ENCODE measurements at places on chromosomes 12 and 14.
A peak's percentile ranks its signal among the peaks of the same experiment; 100 is the strongest.

- no peak for DNase-seq
Observed at GRCh38 chr12:49923880-49924556, 20.3 kb upstream of the FAIM2 start.

GRCh38 chr14:75984674-75985073 is 889 bp upstream of the IFT43 start:
- DNase-seq: no peak

DNA sequence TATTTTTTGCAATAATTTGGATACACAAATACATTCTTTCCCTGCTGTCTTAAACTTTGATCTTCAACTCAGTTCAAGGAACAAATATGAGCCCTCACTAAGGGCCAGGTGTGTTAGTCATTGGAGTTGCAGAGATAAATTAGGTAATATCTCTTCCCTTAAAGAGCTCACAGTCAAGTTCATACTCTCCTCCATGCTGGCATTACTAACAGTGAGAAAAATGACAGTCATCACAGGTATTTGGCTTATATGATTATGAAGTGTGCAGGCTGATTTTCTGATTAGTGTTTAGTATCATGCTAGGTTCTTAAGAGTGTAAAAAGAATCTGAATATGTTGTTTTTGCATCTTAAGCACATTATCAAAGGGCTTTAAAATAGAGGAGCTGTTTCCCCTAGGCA is 594.7 kb downstream of the CCER1 start:
- no peak for DNase-seq

DNA sequence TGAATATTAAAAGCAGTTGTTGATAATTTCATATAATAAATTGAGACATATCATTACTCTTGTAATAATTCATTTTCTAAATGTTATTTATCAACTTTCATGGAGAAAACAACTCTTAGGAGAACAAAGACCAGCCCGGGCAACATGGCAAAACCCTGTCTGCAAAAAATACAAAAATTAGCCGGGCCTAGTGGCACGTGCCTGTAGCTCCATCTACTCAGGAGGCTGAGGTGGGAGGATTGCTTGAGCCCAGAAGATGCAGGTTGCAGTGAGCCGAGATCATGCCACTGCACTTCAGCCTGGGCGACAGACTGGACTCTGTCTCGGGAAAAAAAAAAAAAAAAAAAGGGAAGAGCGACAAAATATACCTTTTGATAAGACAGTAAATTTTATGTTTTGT is 21.2 kb downstream of the SLC35E3 start:
- DNase-seq: no peak

DNA sequence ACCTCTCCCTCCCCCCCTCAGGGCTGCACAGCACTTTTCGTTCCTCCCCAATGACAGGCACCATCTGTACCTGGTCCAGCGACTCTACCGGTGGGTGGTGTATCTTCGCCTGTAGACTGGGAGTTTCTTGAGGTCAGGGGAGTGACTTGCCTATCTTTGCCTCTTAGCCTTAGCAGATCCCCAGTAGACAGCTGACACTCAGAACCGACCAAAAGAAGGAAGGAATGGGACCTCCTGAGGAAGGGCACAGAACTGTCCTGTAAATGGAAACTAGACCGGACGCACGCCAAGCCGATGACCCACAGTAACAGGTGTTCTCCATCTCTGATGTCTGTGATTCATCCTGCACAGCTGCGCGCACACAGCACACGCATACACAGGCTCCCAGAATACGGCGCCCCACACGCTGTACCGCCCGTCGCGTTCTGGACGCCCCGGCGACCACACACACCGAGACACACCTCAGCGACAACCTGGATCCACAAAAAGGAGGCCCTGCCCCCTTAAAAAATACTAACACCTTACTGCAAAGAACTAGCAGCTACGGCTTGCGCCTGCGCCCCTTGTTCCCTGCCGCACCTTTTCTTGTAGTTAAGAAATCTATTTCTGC is 673 bp upstream of the TTC9 start:
- peak; percentile 31 for DNase-seq

- no peak for DNase-seq
Observed at GRCh38 chr12:53217051-53217930, 10.2 kb upstream of the ITGB7 start.

DNA sequence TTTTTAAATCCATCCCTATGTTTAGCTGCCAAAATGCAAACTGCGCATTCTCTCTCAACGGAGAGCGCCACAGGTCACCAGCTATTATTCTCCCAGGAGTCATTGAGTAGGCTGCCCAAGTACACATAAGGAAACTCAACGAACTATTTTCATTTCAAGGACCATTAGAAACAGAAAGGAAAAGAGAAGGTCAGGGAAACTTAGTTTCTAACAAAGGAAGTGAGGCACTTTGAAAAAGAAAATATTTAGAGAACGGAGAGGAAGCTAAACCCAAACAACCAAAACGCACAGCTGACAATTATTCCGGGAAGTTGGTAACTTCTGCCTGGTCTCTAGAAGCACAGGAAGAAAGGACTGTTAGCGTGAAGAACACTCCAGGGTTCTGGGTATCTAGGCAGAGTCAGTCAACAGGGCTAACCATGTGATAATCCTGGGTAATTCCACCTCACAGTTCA is 23.5 kb downstream of the GPHB5 start:
- DNase-seq: no peak

DNA sequence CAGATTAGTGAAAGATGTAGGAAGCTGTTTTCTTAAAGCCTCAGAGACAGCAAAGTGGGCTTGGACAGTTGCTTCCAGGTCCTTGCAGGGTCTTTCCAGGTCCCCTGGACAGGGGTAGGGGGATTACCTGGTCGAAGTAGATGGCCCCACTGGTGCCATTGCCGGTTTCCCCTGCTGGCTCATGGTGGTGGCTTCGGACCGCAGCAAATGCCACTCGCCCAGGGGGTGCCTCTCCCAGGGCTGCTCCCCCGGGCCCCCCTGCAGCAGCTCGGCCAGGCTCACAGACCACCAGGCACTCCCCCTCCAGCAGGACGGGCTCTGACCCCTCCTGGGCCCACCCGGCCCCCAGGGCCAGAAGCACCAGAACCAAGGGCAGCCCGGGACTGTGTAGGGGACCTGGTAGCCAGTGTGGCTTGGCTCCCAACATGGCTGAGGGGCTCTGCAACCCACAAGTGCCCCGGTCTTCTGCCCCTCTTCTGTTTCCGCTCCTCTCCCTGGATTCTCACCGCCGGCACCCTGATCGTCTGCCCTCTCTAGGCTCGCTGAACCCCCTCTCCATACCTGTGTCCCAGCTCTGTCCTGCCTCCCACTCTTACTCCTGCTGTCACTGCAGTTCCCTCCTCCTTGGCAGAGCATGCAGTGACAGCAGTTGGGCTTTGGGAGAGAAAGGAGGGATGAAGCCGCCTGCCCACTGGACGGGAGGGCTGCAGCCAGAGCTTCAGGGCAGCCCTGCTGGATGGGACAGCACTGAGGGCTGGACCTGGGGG is 657 bp downstream of the CBLN3 start:
- DNase-seq: no peak

DNA sequence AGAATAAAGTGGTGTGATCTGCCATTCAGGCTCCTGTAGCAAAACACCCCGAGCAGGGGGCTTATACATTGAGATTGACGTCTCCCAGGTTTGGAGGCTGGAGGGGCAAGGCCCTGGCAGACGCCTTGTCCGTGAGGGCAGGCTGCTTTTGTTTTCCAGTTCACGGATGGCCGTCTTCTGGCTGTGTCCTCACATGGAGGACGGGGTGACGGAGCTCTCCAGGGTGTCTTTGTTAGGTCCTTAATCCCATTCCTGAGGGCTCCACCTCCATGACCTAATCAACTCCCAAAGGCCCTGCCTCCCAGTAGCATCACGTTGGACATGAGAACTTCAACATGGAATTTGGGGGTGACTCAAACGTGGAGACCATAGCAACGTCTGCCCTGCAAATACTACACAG is 147.7 kb downstream of the KIF26A start:
- no peak for DNase-seq

DNA sequence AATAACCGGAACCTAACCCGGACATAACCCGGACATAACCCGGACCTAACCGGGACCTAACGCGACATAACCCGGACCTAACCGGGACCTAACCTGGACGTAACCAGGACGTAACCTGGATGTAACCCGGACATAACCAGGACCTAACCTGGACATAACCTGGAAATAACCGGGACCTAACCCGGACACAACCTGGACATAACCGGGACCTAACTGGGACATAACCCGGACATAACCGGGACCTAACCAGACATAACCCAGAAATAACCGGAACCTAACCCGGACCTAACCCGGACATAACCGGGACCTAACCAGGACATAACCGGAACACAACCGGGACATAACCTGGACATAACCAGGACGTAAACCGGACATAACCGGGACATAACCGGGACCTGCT is 6.7 kb upstream of the FBRSL1 start:
- DNase-seq: no peak

DNA sequence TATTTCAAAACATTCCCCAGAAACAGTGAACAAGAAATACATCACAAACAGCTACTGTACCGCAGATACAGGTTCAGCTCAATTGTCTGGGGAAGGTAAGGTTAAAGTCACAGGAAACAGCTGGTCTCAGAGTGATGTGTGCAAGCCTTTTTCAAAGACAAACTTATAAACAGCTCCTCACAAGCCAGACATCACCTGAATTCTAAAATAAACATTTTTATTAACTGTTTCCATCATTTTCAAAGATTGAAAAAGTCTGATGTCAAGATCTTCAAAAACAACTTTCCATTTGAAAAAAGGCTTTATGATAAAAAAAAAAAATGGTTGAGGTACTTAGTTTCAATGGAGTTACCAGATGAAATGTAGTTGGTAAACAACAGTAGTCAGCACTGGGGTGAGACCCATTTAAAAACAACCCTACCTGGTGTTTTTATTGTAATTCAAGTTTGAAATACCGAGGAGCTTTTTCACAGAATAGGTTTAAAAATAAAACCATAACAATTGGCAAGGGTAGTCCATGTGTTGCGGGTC is 4.0 kb downstream of the BTG1 start:
- DNase-seq: no peak

DNA sequence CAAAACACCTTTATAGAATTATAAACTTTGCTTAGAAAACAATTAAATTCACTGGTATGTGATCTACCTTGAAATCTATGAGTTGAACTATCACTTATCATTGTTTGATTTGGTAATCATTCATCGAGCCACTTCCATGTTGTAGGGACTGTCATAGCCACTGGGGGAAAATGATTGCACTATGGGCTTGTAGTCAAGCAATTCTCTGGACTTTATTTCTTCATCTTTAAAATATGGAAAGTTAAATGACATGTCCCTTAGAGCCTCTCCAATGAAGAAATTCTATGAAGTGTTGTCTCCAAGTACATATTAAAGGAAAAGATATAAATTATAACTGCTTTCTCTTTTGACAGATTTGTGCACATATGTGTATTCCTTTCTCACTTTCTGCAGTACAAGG is 97.3 kb downstream of the NELL2 start:
- no peak for DNase-seq

GRCh38 chr12:12800406-12801180 is 12.6 kb upstream of the DDX47 start:
- DNase-seq: no peak

GRCh38 chr12:57693659-57694458 is at the start of gene OS9:
Gene OS9 (plus strand): TSS chr12:57694132. CDS start chr12:57694162, 30 bp downstream.
- peak; percentile 88 for DNase-seq

- DNase-seq: no peak
Observed at GRCh38 chr12:123726244-123726643, 14.1 kb downstream of the ATP6V0A2 start.

DNA sequence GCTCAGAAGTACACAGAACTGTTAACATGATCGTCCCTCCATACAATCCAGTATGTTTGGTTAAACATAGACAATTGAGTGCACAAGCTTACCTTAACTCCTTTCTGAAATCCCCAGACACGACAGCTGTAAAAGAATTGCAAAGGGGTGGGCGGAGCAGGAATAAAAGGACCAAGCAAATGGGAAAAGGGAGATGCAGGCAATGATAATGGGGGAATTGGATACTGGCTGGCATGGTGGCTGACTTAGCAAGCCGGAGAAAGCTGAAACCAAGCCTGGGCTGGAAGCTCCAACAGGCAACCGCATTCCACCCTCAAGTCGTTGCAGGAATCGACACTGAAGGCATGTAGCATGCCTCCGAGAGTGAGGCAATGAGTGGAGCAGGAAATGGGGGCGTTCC is 96.8 kb upstream of the TMEM132C start:
- no peak for DNase-seq

DNA sequence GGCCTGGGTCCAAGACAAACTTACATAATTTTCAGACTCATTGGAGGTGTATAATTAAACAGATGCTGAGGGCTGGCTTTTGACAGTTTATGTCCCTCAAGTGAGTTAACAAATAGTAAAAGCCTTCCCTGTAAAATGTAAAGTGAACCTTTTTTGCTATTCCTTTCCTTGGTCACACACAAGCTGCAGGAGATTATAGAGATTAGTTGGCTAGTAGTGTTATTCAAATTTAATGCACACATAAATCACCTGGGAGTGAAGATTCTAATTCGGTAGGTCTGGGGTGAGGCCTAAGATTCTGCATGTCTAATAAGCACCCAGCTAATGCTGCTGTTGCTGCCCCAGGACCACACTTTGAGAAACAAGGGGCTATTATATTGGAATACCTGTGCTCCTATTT is 206.2 kb upstream of the SSTR1 start:
- DNase-seq: no peak

DNA sequence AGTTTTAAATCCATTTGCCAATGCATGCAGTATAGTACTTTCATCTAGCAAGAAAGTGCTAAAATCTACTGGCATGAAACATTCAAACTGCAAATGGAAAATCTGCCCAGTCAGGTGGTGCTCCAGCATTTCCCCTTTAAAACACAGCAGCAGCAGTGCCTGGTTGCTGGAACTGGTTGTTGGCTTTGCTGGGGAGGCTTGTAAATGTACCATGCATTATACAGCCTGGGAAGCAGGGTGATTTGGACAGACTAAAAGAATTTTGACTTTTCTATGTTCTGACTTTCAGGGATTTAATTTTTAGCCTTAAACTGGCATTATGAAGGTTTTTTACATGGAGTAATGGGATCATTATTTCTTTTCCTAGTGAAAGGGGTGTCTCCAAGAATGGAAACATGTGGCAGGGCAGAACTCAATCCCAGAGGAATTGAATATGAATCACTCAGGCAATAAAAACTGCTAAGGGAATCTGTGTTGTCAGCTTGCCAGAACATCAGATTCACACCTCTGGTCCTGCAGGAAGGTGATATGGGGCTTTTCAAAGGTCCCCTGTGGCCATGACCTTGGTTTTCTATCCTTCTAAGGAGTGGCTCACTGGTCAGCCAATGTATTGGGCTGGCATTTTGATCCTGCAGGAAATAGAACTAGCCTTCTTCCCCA is 9.0 kb upstream of the PAX9 start:
- DNase-seq: no peak

GRCh38 chr14:64715628-64716412 is 11.6 kb downstream of the PLEKHG3 start:
- DNase-seq: no peak

GRCh38 chr12:3342051-3342450 is 149.0 kb upstream of the PRMT8 start:
- no peak for DNase-seq

GRCh38 chr12:62205346-62205745 is 54.9 kb upstream of the USP15 start:
- no peak for DNase-seq

DNA sequence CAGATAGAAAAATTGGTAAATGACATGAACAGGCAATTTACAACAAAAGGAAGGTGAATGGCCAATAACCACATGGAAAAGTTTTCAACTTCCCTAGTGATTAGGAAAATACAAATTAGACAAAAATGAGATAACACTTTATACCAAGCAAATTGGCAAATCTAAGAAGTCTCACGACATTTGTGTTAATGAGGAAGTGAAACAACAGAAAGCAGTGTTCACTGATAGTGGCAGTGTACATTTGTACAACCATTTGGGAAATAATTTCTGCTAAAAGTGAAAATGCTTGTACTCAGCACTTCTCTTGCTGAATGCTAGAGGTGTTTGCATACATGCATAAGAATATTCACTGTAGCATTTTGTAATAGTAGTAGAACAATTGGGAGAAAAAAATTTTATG is 126.6 kb downstream of the LLPH start:
- DNase-seq: no peak
